H1 (cell line): ENCODE measurements at places on chromosomes 11 and 22. TPM values are rescaled to one million over a fixed set of nuclear protein-coding genes. Genes with fewer than 3 reads are reported as not detected.

GRCh38 chr22:23110190-23110921, 31.4 kb downstream of the RSPH14 start:
- DNase-seq, result no peak

DNA sequence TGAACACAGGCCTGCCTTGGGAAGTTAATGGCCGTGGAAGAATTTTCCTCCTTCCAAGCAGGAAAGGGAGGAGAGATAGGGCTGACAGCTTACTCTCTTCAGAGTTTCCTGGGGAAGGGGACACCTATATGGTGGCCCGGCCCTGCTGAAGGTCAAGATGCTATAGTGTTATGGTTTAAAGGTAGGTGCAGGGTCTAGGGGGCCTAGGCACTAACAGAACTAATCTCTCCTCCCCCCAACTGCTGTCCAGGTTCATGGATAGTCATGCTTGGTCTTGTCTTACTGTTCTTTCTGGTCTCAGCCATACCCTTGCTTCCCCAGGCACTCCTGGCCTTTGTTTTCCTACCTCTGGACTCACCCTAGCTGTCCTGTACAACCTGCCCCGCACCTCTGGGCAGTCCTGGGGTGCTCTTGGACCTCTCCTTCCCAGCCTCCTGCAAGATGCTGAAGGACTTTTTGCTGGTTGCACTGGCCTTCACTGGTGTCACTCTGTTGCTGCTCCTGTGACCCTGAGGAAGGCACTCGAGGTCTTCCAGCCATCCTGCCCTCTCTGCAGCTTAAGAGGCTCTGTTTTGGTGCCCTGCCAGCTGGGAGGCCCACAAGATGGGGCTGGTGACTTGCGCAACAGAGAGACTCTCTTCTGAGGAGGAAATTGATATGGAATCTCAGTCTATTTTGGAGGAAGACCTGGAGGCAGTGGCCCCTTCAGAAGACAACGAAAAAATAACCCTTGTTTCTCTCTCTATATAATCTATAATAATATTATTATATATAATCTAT, 17.9 kb downstream of the SEC14L3 start:
- no peak for DNase-seq

POTEH gene
- not detected in 2 replicates for polyA plus RNA-seq

- no peak for DNase-seq
Observed at GRCh38 chr11:21896746-21897602, 295.9 kb upstream of the ANO5 start.

DNA sequence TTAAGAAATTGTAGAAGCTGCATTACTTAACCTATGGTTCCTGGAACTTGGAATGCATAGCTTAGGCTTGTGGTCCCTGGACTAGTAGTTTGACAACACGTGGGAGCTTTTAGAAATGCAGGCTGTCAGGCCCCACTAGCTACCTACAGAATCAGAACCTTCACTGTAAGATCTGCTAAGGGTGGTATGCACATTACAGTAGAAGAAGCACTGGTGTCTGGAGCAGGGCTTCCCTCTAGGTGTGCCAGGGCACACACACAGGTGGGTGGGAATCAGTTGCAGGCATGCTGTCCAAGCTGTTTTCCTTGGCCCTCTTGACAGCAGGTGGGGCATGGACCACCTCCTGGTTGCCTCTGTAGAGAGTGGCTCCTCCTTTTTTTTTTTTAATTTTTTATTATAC, 8.8 kb downstream of the NNMT start:
- no peak for DNase-seq

GRCh38 chr11:6357222-6357621, 33.1 kb upstream of the SMPD1 start:
- DNase-seq, result no peak

GRCh38 chr11:113091481-113091780, 130.2 kb downstream of the NCAM1 start:
- DNase-seq, result no peak

DNA sequence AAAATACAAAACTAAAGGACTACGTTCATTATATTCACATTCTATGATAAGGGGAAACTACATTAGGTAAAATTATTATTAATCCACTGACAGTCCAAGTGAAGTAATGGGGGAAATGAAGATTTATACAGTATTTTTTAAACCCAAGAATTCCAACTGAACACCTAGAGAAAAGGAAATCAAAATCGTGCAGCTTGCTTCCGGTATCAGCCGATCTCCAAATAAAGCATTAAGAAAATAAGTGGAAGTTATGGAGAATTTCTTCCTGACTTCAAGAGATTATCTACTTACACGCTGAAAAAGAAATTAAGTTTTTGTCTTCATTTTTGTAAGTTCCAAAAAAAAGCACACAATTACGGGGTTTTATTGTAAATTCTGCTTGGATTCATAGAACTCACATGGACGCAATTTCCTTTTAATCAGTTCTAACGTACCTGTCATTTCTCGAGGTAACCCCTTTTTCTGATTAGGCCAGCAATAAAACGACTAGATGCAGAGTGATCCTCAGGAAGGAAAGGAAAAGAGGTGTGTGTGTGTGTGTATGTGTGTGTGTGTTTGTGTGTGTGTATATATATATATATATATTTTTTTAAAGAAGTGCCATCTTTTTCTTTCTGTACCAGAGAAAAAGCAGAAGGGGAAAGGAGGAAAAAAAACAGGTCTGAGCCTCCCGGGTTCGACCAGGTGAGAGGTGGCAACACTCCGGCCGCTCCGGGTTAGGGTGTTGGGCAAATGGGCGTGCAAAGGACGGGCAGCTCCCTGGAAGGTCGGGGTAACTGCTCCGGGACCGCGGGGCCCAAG, 1.1 kb downstream of the ZBTB44 start:
- DNase-seq, result no peak

- no peak for DNase-seq
Observed at GRCh38 chr11:134752964-134753770, 341.1 kb upstream of the B3GAT1 start.

DNA sequence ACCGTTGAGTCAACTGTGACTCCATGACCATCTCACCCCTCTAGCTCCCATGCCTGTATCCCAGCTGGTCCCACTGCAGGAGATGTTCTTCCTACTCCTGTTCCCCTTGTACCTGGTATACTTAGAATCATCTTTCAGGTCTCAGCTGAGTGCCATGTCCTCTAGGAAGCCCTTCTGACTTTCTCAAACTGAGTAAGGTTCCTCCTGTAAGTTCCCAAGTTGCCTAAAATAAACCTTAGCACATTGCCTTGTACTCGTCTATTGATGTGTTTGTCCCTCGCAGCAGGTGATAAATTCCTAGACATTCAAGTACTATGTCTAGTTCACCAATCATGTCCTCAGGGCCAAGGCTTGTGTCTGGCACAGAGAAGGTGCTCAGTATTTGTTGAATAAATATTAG, 18.4 kb upstream of the ASCC2 start:
- DNase-seq, result no peak

DNA sequence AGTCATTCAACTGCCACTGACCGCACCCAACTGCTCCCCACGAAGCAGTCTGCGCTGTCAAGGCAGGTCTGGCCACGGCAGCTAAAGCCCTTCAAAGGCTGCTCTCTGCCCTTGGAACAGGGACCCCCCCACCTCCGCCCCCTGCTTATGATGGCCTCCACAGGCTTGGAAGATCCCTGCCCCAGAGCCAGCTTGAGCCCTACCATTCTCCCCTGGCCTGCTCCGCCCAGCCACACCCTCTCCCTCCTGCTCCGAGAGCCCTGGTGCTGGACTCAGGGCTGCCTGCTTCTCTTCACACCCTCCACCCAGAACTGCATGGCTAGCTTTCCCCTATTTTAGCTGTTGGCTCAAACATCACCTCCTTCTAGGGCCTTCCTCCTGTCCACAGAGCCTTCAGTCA, 19.0 kb downstream of the ZMAT5 start:
- no peak for DNase-seq

- no peak for DNase-seq
Observed at GRCh38 chr11:61054927-61055562, 47.2 kb upstream of the CD5 start.

TREH gene
- polyA plus RNA-seq, result 0.03 TPM in 1 of 2 replicates, not detected in the other

LGR4 gene
- 21.9 and 26.6 TPM in 2 replicates for polyA plus RNA-seq

DNA sequence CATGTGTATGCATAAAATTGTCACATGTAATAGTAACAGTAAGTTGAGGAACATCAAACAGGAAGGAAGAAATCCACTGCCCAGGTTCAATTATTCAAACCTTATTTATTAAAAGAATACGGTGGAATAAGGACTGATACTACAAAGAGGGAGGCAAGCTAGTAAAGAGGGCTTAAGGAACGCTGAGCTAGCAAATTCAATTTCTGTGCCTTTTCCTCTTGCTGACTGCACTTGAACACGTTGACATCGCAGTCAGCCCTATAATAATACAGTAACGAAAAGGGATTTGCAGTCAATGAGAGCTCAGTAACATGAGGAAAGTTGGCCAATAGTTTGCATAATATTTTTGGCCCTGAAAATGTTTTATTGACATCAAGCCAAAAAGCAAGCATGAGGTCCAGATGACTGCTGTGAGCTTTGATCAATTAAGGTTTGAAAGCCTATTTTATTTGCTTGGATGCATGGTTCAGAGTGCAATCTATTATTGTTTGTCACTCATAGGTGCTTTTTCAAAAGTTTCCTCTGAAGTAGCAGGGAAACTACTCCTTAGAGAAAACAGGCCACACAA, 861.8 kb downstream of the LRRC4C start:
- DNase-seq, result no peak

- DNase-seq, result no peak
Observed at GRCh38 chr22:50011447-50012210, 936 bp downstream of the IL17REL start.

DNA sequence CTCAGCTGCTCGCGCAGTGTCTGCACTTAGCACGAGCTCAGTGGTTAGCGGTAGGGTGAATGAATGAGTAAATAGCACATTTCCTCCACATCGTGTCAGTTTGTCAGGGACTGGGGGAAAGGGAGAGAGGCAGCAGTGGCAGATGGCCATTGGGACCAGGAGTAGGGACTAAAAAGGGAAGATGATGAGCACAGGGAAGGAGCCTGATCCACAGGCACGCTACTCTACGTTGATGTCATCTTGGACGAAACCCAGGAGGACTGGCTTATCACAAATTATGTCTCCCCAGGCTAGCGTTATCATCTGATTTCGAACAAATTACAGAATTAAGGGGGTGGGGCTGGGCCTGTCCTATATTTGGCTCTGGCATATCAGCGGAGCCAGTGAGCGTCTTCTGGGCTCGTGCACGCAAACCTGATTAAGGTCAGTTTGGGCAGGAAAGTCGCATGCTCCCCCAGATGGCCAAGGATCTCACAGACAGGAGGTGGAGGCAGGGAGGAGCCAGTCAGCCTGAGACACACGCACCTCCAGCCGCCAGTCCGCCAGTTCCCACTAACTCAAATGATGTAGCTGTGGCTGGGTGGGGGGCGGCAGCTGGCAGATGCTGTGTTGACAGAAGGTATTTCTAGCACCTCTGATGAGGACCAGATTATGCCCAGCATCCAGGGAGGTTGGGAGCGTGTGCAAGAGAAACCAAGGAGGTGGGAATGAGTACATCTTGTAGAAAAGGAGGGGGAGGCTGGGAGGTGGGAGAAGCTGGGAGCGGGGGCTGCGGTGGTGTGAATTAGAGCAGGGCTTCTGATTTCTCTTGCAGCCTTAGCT, 97.4 kb upstream of the PRDM11 start:
- no peak for DNase-seq

DNA sequence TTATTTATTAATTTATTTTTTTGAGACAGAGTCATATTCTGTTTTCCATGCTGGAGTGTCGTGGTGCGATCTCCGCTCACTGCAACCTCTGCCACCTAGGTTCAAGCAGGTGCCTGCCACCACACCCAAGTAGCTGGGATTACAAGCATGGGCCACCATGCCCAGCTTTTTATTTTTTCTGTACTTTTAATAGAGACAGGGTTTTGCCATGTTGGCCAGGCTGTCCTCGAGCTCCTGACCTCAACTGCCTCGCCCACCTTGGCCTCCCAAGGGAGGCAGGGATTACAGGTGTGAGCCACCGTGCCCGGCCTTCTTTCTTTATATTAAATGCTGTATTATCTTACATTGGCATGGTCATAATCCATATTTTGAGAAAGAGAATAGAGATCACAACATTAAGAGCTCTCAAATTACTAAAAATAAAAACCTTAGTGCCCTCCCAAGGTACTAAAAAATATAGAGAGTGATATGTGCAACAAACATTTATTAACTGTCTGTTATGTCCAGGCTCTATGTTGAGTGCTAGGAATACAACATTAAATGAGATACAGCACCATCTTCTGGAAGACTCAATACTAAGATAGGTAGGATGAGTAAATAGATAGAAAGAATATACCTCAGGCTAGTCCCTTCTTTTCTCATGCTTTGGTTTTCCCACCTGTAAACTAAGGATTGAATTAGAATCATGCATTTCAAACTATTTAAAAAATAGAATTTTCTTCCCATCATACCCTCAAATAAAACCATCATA, 84.1 kb downstream of the BBOX1 start:
- no peak for DNase-seq

DNA sequence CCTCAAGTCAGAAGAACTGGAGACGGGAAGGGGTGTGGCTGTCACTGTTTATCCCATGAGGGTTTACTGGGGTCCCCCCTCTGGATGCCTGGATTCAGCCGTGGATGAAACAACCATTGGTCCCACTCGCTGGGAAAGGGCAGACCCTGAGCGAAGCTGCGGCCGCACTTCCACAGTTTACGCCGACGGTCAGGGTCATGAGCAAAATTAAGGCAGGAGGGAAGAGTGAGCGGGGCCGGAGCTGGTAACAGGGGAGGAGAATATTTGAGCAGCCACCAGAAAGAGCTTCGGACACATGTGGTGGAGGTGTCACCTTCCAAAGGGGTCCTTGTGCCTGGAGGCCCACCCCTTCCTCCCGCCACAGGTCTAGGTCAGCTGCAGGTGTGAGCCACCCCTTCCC, 344.9 kb downstream of the BRD1 start:
- DNase-seq, result no peak

- DNase-seq, result no peak
Observed at GRCh38 chr11:72483412-72484186, 49.3 kb upstream of the CLPB start.

DNA sequence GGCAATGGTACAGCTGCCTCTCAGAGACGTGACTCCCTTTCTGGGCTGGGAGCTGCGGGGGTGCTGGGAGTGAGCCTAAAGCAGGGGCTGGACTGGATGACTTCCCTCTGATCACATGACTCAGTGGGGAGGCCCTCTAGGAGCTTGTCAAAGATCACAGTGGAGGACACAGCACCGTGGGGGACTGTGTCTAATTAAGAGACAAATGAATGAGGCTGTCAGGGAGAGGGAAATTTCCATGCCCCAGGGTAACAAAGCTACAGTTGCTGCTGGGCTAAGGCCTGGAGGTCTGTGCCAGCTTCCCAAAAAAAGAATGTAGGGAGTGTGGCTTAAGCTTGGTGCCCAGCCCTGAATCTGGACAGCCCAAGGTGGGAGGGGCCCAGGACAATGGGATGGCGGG, 262.8 kb upstream of the PLET1 start:
- no peak for DNase-seq

- no peak for DNase-seq
Observed at GRCh38 chr11:112160091-112160848, 3.6 kb downstream of the IL18 start.

TRIM21 gene
- polyA plus RNA-seq, result 15.6 and 16.3 TPM in 2 replicates

DNA sequence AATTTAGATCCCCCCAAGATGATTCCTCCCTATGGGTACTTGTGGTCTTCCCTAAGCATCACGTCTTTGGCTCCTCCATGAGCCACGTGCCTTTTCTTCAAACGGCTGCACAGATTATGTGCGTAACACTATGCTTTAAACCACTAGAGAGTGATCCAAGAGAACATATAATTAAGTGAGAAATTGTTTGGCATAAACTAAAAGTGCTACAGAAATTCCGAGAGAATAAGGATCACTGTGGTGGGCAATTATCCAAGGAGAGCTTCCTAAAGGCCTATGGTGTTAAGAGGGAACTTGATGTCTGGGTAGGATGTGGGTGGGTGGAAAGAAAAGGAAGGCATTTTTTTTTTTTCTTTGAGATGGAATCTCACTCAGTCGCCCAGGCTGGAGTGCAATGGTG, 110.9 kb downstream of the MAML2 start:
- DNase-seq, result no peak

OR10A2 gene
- not detected in 2 replicates for polyA plus RNA-seq

- no peak for DNase-seq
Observed at GRCh38 chr11:102398297-102398696, 51.3 kb downstream of the BIRC2 start.
